ENCODE measurements at places on chromosomes 12 and 14. TPM values are rescaled to one million over a fixed set of nuclear protein-coding genes. Genes with fewer than 3 reads are reported as not detected.
A peak's percentile ranks its signal among the peaks of the same experiment; 100 is the strongest.

Gene EML1
- total RNA-seq, result 3.6 TPM

Gene EP400
- total RNA-seq, result 47.1 TPM

DNA sequence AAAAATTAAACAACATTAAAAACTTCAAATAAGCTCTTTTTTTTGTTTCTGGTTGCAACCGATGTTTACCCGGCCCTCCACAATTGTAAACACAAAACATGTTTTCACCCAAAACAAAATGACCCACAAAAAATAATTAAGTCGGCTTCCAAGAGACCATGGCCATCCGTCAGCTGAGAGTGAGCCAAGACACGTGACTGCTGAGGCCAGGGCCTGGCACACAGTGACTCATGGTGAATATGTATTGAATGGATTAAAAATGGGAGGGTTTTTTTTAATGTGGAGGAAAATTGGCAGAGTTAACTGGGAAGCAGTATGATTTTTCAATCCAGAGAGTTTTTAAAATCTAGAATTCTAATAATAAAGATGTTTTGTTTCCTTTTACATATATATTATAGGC lies 13.8 kb upstream of the CPNE8 start:
- no peak for ATAC-seq

GRCh38 chr12:6607751-6608591 lies 792 bp upstream of the CHD4 start:
- peak; percentile 31 for ATAC-seq

DNA sequence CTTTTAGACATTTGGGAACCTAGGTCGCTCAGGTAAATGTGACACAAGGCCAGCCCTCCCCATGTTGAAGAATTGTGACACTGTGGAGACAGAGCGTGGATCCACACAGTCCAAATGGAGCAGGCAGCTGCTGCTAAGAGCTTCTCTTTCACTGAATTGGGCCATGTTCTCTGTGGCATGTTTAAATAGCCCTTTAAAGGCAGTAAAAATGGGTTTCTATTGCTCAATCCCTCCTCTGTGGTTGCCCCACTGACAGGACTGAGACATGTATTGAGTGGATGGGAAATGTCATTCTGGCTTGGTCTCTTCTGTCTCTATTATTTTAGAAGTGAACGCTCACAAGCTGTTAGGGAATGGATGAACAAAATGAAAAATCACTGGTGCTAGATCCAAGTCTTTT lies 84.0 kb upstream of the PRICKLE1 start:
- no peak for ATAC-seq

GRCh38 chr14:74425525-74426201 lies 347 bp downstream of the SYNDIG1L start:
- ATAC-seq, result peak; percentile 52

DNA sequence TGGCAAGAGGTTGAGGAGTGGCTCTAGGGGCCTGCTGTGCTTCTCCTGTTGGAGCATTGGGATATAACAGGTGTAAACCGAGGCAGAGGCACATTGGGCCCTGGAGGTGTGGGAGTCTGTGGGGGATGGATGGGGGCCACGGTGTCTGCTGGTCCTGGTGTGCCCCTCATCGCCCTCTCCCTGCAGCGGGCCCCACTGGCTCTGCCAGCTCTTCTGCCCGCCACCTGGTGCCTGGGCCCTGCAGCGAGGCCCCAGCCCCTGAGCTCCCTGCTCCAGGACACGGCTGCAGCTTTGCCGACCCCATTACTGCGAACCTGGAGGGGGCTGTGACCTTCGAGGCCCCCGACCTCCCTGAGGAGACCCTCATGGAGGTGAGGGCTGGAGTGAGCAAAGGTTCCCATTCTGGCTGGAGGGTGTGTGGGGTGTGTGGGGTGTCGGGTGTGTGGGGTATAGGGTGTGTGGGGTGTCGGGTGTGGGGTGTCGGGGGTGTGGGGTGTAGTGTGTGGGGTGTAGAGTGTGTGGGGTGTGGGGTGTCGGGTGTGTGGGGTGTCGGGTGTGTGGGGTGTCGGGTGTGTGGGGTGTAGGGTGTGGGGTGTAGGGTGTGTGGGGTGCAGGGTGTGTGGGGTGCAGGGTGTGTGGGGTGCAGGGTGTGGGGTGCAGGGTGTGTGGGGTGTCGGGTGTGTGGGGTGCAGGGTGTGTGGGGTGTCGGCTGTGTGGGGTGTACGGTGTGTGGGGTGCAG lies 10.6 kb upstream of the PUS1 start:
- ATAC-seq, result no peak

DNA sequence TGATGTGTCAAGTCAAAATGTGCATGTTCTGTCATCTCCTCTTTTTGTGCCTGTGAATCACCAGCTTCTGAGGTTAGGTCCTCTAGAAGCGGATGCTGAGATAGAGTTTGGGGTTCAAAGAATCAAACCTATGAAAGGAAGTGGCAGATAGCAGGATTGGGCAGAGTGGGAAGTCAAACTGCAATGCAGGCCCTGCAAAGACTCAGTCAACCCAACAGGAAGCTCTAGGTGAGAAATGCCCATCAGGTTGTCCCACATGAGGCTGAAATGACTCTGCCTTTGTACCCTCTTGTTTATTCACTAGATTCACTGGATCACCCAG lies 4.5 kb upstream of the MIA2 start:
- ATAC-seq, result peak; percentile 95

- ATAC-seq, result no peak
Observed at GRCh38 chr12:8664228-8664913, 1.7 kb upstream of the MFAP5 start.

DNA sequence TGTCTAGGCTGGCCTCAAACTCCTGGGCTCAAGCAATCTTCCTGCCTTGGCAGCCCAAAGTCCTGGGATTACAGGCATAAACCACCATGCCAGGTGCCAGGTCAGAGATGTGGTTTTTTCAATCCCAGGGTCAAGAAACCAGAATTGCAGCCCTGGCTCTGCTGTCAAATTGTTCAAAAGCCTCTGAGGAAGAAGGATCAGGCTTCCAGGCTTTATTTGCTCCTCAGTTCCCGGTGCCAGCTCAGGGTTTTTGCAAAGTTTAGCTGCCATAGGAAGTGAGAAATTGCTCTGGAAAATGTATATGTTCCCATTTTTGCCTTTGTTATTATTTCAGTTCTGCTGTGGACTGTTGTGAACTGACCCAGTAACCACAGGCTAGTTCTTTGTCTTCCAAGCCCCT lies 28.7 kb downstream of the WNT5B start:
- no peak for ATAC-seq

- peak; percentile 87 for ATAC-seq
Observed at GRCh38 chr14:65517635-65518542, 105.4 kb downstream of the FUT8 start.
